NCI-H510A (cell line): ENCODE measurements at places on chromosomes 16 and 17.

DNA sequence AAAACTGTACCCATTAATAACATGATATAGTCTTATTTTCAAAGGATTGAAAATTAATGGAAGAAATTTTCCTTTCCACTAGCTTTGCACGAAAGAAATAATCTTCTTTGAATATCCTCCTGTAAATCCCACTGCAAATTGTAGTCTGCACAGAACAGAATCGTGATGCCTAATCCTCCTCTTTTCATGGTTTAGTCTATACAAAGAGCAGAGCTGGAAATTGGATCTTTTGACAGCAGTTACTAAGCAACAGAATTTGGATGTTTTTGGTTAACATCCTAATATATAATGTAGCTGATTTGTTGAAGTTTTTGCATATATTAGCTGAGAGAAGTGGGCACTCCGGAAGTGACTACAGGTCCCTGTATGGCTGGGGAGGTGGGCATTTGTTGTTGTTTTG, 98.6 kb downstream of the WNT3 start:
- DNase-seq: no peak

DNA sequence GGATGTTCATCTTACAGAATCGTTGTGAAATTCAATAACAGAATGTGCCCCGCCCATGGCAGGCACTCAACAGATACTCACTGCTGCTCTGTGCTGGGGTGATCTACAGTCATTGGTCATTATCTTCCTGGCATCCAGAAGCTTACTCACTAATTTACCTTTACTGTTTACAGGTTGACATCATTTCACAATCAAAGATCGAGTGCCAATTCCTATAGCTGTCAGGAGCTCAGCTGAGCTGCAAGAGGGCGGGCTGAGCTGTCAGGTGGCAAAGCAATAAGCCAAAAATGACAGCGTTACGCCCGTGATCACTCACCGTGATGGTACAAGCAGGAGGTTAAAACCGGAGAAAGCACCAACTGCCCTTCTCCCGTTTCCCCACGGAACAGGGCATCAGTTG, 51.2 kb downstream of the LITAF start:
- DNase-seq: no peak

DNA sequence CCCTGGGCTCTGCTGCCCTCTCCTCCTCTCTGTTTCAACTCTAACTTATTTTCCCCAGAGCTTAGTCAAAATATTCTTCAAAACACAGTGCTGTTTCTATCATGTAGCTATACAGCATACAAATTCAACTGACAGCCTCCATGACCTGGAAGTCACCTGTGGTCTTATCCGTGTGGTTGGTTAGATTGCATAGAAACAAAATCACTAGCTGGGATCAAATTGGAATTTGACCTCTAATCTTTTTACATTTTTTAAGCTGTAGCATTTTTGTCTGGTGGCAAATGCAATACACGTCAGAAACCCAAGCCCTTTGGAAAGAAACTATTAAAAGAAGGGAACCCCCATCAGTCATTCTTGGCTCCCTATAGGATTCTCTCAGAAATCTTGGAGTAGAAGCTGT, 57.3 kb downstream of the ABCC12 start:
- no peak for DNase-seq

DNA sequence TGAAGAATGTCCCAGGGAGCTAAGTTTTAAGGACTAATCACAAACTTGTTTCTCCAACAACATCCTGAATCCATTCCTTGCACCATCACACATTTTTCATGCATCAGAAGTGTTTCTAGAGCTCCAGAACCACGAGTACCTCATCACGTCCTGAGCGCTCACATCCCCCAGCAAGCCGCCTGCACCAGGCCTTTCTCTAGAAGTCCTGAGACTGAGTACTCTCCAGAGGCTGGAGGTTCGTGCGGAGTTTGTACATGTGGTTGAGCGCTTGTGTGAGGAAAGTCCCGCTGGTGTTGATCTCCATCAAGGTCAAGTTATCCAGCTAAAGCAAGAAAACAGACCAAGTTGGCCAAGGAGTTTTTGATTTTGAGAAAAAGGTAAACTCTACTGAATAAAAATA, 10.7 kb downstream of the GINS2 start:
- DNase-seq: no peak

GRCh38 chr16:73183611-73184092, 135.7 kb upstream of the ZFHX3 start:
- DNase-seq: no peak

DNA sequence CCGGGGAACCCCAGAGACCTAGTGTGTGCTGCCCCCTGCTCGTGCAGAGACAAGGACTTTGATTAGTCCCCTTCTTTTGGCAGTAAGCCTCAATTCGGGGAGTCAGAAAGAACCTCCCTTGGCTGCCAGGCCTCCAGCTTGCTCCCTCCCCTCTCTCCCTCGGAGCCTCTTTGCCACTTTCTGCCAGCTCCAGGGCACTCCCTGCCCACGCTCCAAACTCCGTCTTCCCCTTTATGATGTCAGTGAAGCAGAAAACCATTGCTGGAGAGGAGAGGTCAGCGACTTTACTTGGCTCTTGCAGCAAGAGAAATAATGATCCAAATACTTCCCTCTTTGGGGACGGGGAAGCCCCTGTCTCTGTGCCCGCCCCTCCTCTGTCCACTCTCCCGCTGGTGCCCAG, 28.1 kb downstream of the TTYH2 start:
- DNase-seq: no peak

GRCh38 chr16:57612494-57612893, 15.9 kb upstream of the ADGRG1 start:
- DNase-seq: no peak

DNA sequence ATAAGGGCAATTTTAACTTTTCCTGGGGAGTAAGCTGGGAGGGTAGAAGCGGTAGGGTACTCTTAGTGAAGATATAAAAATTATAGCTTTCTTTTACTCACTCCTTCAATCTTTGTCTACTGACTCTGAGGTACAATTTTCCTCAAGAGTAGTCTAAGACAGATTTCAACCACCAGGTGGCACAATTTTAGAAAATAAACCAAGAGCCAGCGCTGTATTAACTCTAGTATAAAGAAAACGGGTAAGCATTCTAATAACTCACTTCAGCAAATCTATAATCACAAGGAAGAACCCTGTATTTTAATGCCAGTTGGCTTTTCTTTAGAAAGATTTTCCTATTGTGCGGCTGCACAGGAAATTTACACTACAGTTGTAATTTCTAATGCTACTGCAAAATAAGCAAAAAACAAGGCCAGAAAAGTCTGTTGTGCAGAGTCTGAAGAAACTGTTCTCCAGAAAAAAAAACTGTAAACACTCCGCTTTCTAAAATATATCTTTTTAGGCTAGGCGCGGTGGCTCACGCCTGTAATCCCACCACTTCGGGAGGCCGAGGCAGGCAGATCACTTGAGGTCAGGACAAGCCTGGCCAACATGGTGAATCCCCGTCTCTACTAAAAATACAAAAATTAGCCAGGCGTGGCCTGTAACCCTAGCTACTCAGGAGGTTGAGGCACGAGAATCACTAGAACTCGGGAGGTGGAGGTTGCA, 1.9 kb downstream of the CMC2 start:
- no peak for DNase-seq
